ENCODE measurements at places on chromosomes 12 and 14.

GRCh38 chr12:126518596-126519200, 1453.5 kb downstream of the AACS start:
- DNase-seq, result no peak

DNA sequence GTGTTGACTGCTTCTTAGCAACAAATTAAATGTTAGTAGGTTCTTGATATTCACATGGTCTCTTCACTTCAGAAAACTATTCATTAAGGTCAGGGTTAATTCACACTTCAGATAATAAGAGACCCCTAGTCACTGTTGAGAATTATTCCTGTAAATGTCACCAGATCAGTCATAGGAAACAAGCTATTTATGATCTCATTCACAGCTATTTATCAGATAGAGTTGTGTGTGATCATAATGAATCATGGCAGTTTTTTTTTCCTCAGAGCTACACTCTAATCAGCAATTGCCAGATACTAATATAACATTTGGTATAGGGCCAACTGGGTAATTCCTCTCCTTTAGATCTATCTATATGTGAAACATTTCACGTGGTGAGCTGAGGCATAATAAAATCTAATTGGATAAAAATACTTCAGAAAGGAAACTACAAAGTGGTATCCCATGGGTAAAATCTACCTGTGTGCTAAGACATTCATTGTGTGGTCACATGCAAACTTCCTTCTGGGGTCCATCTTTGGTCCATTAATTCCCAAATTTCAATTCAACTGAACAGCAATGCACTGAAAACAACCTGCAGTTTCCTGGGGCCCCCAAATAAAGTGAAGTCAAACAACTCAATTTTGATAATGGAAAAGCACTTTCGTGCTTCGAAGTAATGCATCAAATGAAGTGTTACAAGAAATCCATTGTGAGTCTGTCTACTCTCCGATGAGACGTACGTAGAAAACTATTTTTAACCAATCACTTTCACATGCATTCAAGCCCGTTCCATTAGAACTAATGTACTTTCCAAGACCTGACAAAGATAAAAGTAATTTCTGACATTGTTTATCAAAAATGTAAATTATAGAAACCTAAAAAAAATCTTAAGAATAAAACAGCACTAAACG, 197.0 kb downstream of the ACSS3 start:
- no peak for DNase-seq

- no peak for DNase-seq
Observed at GRCh38 chr14:29235991-29236390, 469.4 kb downstream of the FOXG1 start.

GRCh38 chr14:29548948-29549370, 378.7 kb downstream of the PRKD1 start:
- DNase-seq, result peak; percentile 47

DNA sequence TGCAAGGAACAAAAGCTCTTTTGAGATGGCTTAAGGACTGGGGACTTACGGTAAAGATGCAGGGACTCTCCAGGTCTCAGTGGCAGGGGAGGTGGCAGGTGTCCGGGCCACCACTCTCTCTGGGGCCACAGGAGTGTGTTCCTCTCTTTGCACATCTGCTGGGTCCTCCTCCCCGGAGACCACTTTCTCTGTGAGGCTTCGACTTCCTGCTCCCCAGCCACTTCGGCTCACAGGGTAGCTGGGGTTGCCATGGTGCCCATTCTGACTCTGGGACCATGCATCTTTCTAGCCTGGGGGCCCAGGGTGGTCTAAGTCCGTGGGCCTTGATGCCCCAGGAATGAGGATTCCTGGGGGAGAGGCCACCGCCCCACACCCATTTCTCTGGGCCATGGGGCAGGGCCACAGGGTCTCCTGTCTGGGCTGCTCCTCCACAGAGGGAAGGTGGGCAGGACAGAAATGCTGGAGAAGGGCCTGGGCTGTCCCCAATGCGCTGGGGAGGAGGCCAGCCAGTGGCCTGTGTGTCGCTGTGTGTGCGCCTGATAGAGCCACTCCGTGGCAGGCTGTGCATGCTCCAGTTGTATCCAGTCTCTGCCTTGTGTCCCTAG, 38.5 kb downstream of the CCDC92 start:
- no peak for DNase-seq

DNA sequence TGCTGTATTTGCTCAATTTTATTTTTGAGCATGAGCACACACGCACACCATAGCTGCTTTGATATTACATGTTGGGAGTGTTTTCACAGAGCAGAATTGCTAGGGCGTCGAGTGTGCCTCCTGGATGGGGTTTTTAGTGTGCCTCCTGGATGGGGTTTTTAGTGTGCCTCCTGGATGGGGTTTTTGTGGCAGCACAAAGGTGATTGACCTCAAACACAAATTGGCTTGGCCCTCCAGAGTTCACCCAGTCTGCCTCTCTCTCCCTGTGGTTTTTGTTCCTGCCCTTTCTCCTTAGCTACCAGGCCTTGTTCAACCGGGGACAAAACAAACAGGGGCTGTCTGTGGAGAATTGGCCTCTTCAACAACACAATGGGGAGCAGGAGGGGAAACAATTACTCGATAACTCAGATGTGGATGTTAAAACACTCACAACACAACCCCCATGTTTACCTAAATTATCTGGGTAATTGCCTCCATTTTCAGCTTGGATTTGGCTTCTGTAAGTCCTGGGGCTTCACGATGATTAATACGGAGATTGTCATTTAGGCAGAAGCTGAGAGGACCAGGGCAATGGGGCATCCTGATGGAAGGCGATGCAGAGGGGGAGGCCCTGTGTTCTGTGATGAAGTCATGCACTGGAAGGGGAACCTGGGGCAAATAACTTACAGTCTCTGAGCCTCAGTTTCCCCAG, 26.9 kb downstream of the TBX3 start:
- DNase-seq, result no peak

DNA sequence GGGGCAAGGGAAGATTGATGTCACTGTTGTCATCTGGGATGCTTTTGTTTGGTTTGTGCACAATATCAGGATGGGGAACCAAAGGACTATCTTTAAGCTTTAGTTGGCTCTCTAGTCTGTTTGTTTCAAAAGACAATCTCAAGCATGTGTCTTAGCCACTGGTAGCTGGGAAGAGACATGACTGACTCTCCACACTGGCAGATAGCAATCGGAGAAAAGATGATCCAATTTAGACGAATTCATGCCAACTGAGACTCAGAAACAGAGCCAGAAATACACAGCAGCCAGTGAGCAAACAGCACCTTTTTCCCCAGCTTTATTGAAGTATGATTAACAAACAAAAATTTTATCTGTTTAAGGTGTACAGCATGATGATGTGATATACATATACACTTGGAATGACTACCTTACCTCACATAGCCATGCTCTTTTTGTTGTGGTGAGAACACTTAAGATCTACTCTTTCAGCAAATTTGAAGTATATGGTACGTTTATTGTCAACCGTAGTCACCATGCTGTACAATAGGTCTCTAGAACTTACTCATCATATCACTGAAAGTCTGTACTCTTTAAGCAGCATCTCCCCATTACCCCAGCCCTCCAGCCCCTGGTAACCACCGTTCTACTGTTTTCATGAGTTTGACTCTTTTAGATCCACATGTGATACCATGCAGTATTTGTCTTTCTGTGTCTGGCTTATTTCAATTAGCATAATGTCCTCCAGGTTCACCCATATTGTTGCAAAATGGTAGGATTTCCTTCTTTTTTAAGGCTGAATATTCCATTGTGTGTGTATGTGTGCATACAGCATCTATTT, 50.6 kb downstream of the DUSP16 start:
- DNase-seq, result no peak

DNA sequence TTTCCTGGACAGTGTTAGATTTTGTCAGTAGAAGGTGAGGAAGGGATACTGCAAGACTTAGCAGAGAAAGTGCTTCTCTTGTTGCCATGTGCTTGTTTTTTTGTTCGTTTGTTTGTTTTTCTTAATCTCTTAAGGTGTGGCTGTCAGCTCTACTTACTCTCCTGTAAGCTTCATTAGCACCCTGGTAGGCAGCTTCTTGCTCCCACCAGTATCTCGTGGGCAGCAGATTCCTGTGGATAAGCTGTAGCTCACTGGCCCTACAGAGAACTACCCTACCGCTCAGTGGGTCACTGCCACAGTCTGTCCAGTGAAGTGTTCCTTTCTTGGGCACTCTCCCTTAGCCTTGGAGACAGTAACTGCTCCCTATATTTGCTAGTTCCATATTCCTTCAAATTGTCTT, 30.1 kb downstream of the VRK1 start:
- no peak for DNase-seq

DNA sequence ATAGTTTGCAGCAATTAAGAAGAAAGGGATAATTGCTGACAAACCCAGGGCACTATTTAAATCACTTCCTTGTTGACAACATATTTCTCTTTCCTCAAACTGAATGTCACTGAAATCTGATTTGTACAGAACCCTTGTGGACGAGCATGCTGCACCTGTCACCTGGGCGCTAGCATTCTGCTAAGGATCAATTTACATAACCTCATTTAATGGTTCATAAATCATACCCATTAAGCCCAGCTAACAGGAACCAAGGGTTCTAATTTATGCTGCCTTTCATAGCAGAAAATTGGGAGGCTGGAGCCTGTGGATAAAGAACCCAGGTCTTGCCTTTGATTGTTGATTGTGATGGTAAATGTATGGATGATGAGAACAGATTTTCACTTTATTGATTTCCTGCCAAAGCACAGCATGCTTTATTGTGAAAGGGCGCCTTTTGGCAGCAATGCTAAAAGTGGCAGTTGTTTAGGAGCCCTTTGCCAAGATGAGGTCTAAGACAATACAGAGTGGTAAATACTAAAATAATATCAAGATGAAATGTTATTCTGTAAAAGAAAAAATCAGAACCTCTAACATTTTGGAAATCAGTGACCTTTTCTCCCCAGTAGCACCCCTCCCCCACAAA, 95.4 kb downstream of the NKX2-1 start:
- DNase-seq, result no peak

DNA sequence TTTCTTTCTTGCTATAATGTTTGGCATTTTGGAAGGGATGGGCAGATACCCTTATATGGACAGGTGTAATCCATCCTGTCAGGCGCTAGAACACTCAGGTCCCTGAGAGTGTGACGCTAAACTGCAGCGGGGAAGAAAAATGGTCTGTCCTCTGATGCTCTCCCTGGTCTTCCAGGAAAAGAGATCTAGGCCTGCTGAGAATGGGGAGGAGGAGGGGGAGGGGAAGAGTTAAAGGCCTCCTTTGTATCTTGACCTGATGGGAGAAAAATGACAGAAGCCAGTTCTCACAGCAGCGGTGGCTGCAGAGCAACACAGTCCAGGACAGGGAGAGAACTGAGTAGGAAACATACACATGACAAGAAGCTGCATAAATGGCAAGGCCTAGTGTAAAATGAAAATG, 61.1 kb downstream of the RPS6KA5 start:
- no peak for DNase-seq

GRCh38 chr12:117330441-117331113, 30.8 kb downstream of the NOS1 start:
- no peak for DNase-seq

GRCh38 chr14:60648934-60649874, at the start of gene SIX1:
SIX1 (minus strand) TSS chr14:60649477; CDS start chr14:60649189, 288 bp downstream.
- peak; percentile 26 for DNase-seq

DNA sequence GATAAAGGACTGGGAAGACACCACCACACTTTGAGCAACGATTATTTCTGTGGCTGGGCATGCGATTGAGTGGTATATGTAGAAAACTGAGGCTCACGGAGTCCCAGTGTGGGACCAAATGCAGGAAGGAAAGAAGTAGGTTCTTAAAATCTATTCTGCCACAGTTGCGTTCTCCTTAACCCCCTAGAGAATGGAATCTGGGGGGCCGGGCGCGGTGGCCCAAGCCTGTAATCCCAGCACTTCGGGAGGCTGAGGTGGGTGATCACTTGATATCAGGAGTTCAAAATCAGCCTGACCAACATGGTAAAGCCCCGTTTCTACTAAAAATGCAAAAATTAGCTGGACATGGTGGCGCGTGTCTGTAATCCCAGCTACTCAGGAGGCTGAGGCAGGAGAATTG, 29.9 kb upstream of the CORO1C start:
- DNase-seq, result no peak

DNA sequence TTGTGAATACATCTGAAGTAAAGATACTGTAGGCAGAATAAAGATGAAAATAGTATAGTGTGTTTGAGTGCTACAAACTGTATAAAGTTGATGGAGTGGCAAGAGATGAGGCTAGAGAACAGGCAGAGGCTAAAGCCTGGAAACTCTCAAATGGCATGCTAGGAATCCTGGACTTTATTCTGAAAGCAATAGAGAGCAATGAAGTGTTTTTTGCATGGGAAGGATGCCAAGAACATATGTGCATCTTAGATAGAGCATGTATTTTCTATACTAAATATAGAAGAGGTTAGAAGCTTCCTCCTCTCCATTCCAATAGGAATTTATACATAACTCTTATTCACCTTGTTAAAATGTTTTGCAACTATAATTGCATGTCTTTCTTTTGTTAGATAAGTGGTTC, 86.3 kb upstream of the TMTC2 start:
- DNase-seq, result no peak

DNA sequence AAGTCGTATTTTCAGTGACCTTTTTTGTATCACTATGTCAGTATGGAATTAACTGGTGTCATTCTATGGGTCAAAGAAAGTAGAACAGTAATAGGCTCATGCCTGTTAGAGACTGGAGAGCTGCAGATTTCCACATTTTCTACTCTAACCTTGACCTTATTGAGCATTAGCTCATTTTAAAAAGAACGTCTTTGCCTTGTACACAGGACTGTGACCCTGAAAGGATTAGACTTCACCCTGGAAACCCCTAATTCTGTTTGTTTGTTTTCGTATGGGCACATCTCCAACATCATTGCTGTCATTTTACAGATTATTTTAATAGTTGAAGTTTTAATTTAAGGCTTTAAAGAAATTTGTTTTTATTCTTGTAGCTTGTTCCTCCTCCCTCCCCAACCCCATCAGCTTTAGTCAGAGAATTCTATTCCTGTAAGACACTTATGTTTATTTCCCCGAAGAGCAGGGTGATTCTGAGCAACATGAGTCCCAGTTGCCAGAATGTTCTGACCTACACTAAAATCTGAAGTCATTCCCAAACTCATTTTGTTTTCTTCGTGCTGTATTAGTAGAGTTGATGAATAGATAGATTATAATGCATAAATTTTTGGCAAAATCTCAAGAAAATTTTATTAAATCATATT, 451.3 kb downstream of the FOXG1 start:
- no peak for DNase-seq

GRCh38 chr12:79322905-79323304, 367.9 kb downstream of the PAWR start:
- DNase-seq, result no peak

GRCh38 chr12:123071857-123072256, 79.0 kb downstream of the PITPNM2 start:
- DNase-seq, result no peak

GRCh38 chr12:130223767-130224244, 61.5 kb downstream of the FZD10 start:
- no peak for DNase-seq

DNA sequence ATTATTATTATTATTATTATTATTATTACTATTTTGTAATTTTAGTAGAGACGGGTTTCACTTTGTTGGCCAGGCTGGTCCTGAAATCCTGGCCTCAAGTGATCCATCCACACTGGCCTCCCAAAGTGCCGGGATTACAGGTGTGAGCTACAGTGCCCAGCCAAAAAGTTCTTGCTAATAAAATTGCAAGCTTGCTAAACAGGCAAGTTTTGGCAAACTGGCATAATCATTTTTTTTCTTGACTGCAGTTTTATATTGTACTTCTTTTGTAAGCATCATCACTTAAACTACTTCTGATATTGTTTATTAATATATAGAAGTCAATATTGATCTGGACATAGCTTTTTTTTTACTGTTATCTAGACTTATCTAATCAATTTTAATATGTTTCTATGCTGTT, 536.4 kb downstream of the LRFN5 start:
- DNase-seq, result no peak
